Brain microvascular endothelial cell (primary cell): ENCODE measurements at places on chromosomes 2 and 18.

DNA sequence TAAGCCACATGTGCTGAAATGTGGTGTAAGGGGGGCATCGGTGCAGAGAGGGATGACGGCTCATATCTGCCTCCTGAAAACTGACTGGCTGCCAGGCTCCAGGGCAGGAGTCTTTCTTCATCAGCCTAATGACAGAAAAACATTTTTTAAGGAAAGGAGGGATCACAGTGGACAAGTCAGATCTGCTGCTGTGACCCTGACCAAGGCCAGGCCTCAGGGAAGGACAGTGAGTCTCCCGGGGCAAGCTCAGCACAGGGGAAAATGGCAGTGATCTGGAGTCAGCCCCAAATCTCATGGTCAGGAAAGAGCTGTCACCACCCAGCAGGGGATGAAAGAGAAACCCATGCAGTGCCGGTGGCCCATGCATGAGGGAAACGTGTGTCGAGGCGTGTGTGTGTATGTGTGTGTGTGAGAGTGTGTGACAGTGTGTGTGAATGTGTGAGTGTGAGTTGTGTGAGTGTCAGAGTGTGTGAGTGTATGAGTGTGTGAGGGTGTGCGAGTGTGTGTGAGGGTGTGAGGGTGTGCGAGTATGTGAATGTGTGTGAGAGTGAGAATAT lies 134.5 kb downstream of the INHBB start:
- DNase-seq = no peak

- no peak for DNase-seq
Observed at GRCh38 chr2:231246171-231246842, 47.9 kb downstream of the ARMC9 start.

- DNase-seq = peak; percentile 63
Observed at GRCh38 chr2:229416116-229416694, 145.1 kb upstream of the PID1 start.

- DNase-seq = no peak
Observed at GRCh38 chr2:74458938-74459363, 713 bp downstream of the WBP1 start.

- DNase-seq = no peak
Observed at GRCh38 chr2:172039011-172039704, 39.4 kb downstream of the METAP1D start.

DNA sequence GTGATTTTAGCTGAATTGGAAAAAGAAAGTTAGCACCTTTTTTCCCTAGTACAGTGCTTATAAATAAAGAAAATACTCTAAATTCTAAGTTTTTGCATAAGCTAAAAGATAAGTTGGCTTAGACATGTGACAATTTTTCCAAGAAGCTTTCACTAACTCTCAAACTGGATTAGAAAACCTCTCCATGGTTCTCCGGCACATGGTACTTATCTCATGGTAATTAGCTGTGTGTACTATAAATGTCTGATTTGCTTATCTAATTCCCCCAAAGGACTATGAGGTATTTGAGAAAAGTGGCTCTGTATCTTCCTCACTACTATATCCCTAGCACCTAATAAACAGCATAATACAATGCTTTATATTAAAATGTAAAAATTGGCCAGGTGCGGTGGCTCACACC lies 71.1 kb downstream of the ROCK1 start:
- no peak for DNase-seq

DNA sequence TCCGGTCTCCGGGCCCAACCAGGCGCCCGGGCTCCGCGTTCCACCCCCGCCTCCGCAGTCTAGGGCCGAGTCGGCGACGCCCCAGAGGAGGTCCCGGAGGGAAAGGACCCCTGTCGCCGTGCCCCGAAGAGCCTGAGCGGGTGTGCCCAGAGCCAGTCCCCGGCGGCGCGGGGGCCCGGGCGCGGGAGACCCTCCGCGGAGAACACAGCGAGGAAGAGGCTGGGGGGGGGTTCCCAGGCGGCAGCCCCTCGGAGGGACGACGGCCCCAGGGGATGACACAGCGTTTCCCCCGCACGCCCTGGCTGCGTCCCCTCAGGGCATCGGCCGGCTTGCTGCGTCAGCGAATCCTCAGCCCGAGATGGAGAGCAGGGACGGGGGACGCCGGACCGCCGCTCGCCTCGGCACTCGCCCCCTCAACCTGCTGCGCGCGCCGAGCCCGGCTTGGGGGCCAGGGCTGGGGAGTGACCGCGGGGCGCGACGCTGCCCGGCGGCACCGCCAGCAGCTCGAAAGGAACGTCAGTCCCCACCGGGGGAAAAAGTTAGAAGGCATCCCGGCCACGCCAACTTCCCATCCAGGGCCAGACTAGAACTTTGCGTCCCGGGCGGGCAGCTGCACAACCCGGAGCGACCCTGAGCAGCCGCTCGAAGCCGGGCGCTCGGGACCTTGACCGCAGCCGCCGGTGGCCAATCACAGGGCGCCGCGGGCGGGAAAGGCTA lies 711 bp downstream of the SFXN5 start:
- DNase-seq = no peak

DNA sequence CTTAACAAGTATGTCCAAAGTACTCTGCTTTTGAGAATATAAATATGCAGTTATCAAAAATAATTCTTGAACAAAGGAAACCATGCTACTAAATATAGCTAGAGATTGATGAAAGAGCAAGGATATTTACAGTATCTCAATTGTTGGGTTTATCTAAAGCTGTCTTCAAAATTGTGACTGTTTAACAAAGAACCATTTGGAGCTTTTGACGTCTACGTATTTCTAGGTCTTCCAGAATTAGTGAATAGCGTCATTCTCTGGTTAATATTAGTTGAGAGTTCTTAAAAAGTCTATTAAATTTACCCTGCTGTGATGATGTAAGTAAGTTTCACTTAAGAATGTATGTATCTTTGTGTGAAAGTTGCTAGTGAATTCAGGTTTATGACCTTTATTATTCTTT lies 223.1 kb upstream of the SIX3 start:
- DNase-seq = no peak
